ENCODE measurements at places on chromosomes 13 and 19.

DNA sequence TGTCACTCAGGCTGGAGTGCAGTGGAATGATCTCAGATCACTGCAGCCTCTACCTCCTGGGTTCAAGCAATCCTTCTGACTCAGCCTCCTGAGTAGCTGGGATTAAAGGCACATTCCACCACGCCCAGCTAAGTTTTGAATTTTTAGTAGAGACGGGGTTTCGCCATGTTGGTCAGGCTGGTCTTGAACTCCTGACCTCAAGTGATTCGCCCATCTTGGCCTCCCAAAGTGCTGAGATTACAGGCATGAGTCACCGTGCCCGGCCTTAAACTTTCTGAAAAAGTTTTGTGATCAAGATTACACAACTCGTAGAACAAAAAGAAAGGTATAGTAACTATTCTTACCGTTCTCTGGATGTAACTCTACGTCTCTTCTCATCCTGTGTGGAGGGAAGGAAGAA lies 21.2 kb downstream of the DNMT1 start:
- no peak for DNase-seq

- no peak for DNase-seq
Measured at GRCh38 chr19:2449019-2449418, 7.7 kb downstream of the LMNB2 start.

DNA sequence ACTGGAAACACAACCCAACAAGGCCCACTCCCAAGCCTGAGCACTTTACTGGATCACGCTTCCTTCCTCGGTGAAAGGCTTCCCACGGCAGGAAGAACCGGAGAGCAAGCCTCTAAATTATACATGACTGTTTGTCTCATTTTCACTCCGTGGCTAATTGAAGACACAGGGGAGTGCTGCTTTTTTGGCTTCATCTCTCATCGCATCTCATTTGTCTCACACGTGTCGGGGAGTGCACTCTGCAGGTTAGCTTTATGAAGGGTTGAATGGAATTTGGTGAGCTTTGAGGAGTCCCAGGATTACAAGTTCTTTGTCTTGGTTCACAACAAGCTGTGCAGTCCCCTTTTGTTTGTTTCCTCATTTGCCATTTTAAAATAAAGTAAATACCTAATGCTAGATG lies 544.6 kb downstream of the GPC6 start:
- no peak for DNase-seq

DNA sequence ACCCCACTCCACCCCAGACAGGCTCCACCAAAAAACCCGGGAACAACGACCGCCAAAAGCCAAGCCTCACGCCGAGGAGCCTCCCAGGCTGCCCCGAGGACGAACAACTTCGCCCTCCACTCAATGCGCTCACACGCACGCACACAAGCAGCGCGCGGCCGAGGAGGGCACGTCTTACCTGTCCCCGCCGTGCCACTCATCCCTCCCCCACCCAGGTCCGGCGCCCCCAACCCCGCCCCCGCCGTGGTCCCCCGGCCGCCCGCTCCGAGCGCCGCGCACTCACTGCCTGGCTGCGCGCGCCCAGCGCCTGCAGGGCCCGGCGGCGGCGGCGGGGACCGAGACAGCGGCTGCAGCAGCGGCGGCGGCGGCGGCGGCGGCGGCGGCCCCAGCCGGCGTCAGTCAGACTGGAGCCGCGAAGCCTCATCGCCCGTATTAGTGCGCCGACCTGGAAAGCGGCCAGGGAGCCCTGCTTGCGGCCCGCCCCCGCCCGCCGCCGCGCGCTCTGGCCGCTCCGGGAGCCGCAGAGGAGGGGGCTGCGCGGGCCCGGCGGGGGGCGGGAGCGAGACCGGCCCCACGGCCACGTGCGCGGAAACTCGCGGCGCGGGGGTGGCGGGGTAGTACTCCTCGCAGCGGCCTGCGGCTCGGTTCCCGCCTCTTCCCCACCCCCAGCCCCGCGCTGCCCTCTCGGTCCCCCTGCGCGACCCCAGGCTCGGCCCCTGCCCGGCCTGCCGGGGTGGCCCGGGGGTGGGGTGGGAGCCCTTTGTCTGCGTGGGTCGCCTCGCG lies at the start of gene SMAD9:
Gene SMAD9 (minus strand): TSS at position 406 of the 783 bp plus-strand sequence. CDS start 40,549 bp downstream, outside the sequence.
- no peak for DNase-seq
